ENCODE measurements at places on chromosomes 3 and 15. TPM values are rescaled to one million over a fixed set of nuclear protein-coding genes. Genes with fewer than 3 reads are reported as not detected.

Gene CXCR6
- not detected for total RNA-seq

Gene PIERCE2
- 0.94 TPM for total RNA-seq

Gene KLHDC8B
- 29.3 TPM for total RNA-seq

Gene ATG7
- 54.8 TPM for total RNA-seq

Gene SLC24A5
- total RNA-seq: not detected

Measured in endothelial cell of coronary artery (primary cell).